Glomerular endothelial cell (primary cell): ENCODE measurements at places on chromosomes 16 and 17. TPM values are rescaled to one million over a fixed set of nuclear protein-coding genes. Genes with fewer than 3 reads are reported as not detected.

CHTF18 gene
- 7.3 and 24.3 TPM in 2 replicates for total RNA-seq

GRB7 gene
- not detected in 2 replicates for total RNA-seq

ALOX15B gene
- total RNA-seq: not detected in 2 replicates

WDR59 gene
- total RNA-seq: 20.2 and 23.7 TPM in 2 replicates

TP53TG3E gene
- not detected in 2 replicates for total RNA-seq

NUFIP2 gene
- total RNA-seq: 29.4 and 37.9 TPM in 2 replicates

MSLN gene
- 2.1 and 2.4 TPM in 2 replicates for total RNA-seq

CMTM1 gene
- total RNA-seq: 1.7 and 2.9 TPM in 2 replicates

EVI2A gene
- 0.53 and 1.2 TPM in 2 replicates for total RNA-seq

NAGPA gene
- 56.3 and 73.7 TPM in 2 replicates for total RNA-seq

CALB2 gene
- not detected in 2 replicates for total RNA-seq

WNK4 gene
- total RNA-seq: 8.8 and 10.4 TPM in 2 replicates

DPEP2 gene
- total RNA-seq: 0.23 TPM in 1 of 2 replicates, not detected in the other

PPP1R27 gene
- not detected in 2 replicates for total RNA-seq

RAB34 gene
- 80.6 and 99.5 TPM in 2 replicates for total RNA-seq

STAT5B gene
- total RNA-seq: 31.0 and 48.5 TPM in 2 replicates

PKMYT1 gene
- total RNA-seq: 9.0 and 12.9 TPM in 2 replicates

CLDN7 gene
- 1.9 and 2.1 TPM in 2 replicates for total RNA-seq

FOXJ1 gene
- total RNA-seq: 0.18 and 0.39 TPM in 2 replicates

MPHOSPH6 gene
- 30.1 and 34.1 TPM in 2 replicates for total RNA-seq

TNS4 gene
- total RNA-seq: not detected in 2 replicates

GP2 gene
- not detected in 2 replicates for total RNA-seq

SLC9A5 gene
- 0.82 and 2.3 TPM in 2 replicates for total RNA-seq

E2F4 gene
- 78.3 and 122 TPM in 2 replicates for total RNA-seq
